CD4-positive, alpha-beta T cell treated with Interleukin-15 for 4 hours (primary cell): ENCODE measurements at places on chromosomes 12 and 14.
A peak's percentile ranks its signal among the peaks of the same experiment; 100 is the strongest.

DNA sequence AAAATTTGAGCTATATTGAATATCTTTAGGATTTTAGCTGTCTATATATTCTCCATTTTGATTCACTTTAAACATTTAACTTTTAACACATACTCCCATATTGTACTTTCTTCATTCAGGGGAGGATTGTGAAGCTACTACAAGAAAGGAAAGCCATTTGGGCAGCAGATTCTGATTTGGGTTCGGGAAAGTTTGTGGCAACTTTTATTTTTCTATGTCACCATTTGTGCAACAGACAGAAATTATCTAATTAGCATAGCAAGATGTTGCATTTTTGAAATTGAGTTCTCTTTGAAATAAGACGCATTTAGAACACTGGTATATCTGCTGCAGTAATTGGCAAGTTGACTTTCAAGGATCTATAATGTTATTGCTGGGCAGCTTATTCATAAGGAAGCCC, 134.3 kb downstream of the KICS2 start:
- no peak for DNase-seq

DNA sequence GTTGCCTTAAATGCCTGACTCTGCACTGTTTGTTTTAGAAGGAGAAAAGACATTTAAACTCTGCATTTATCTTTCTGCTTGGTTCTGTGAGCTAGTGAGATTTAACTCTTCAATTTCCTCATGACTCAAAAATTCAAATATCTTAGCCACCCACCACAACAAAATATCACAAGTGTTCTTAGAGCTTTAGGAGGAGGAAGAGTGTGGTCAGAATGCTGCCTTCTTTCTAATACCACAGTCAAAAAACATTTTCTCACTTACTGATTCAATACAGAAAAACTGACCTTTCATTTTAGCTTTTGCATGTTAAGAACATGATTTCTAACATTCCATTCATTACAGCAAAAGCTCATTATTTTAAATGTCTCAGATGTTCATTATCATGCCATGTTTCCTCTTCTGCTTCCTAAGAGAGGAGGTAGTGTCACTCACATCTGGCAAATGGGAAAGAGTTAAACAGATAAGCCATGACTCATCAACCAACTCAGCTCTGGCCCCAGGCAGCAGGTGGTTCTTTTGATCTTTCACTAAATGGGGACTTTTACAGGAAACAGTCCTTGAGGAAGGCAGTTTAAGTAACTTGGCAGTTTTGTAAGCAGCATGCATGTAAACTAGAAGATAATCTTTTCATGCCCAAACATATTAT, 56.4 kb upstream of the RNU6-8 start:
- no peak for DNase-seq

- DNase-seq = no peak
These were observed 287 bp upstream of the SLC2A13 start for GRCh38 chr12:40106202-40106533.

DNA sequence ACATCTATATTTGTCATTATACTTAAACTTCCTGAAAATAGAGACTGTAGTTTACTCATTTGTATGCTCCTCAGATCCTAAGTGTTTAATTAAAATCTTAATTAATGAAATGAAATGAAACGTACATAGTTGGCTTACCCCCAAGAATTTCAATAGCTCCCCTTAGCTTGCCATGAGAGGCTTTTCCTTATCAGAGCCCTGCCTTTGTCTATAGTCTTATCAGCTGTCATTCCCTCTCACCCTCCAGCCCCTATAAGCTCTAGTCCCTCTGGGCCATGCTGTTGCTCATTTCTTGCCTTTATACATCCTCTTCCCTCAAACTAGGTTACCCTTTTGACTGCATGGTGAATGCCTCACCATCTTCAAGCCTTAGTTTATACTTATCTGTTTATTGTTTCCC, 1.1 kb upstream of the RTRAF start:
- no peak for DNase-seq

GRCh38 chr12:113039911-113040445, 16.6 kb upstream of the DTX1 start:
- DNase-seq = no peak

- no peak for DNase-seq
These were observed 27.2 kb upstream of the PTPRB start for GRCh38 chr12:70664465-70664881.

GRCh38 chr12:17214929-17215328, 609.0 kb upstream of the LMO3 start:
- no peak for DNase-seq

- no peak for DNase-seq
These were observed 8.9 kb downstream of the ARL6IP4 start for GRCh38 chr12:122989225-122989839.

- no peak for DNase-seq
These were observed 333.9 kb downstream of the ZFP36L1 start for GRCh38 chr14:68458840-68459469.

- no peak for DNase-seq
These were observed 153.4 kb downstream of the DPF3 start for GRCh38 chr14:72740504-72740961.

DNA sequence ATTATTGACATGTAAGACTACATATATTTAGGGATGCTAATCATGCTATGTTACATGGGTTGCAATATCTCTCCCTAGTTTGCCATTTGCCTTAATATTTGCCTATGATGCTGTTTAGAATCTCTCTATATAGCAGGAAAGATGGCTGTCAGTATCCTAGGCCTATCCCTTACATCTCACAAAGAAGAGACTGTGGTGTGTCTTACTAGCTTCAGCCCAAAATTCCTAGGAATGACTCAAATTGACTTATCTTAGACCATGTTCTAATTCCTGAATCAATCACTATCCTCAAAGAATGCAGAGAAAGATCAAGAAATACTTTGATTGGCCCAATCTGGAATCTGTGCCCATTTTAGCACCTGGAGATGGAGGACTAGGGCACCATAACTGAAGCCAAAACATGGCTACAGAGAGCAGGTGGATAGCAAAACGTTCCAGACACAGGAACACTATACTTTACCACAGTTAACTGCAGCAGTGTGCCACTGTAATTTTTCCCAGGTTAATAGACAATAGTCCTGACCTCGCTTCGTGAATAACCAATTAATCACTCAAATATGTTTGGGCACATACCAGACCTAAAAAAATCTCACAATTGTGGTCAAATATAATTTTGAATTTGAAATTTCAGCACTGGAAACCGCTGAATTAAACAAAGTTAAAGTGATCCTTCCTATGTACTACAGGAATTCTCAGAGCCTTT, 32.7 kb upstream of the GLIPR1 start:
- DNase-seq = no peak

- no peak for DNase-seq
These were observed 93.8 kb upstream of the ALX1 start for GRCh38 chr12:85186236-85186635.

GRCh38 chr14:53019406-53019805, 68.6 kb upstream of the FERMT2 start:
- DNase-seq = no peak

DNA sequence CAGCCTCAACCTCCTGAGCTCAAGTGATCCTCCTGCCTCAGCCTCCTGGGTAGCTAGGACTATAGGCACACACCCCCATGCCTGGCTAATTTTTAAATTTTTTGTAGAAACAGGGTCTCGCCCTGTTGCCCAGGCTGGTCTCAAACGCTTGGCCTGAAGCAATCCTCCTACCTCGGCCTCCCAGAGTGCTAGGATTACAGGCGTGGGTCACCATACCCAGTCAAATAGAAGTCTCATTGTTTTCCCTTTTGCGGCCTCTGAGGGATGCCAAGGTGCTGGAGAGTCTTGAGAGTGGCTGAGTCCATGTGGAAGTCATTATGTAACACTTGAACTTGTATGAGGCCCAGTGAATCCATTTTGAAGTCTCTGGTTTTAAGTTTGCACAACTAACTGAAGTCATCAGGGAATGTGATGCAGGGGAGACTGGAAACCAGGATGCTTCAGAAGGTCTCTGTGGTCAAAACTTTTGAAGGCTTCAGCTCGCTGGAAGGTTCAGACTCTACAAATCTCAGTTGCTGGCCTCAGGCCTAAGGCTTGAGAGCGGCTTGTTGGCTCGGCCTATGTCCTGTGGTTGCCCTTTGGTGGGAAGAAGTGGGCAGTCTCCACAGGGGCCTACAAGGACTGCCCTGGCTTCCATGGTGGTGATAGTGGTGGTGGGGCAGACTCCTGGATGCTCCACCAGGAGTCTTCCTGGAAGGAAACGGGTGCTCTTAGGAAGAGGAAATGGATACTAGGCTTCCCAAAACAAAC, 29.2 kb downstream of the GALNT16 start:
- no peak for DNase-seq

GRCh38 chr14:30355431-30355913, 203.5 kb upstream of the G2E3 start:
- no peak for DNase-seq

DNA sequence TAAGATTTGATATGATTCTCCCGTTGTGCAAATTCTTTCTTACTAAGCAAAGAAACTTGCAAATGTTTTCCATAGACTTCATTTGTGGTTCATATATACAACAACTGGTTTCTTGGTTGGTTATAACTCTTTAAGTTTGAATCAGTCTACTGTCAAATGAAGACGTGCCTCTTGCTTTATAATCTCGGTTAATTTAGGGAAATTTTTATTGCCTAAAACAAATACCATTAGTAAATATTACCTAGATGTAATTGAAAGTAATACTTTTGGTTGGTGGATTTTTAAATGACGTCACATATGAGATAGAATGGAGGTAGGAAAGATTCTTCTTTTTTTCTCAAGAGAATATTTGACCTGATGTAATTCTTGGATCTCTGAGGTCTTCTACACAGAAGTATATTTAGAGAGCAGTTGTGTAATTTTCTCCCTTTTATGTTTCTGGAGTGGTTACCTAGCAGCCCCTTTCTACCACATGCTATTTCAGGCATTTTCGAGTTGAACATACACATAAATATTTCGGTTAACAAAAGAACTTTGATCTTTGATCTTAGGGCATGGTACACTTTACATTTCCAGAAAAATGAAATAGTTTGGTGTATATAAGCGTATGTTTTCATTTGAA, 1.7 kb downstream of the ATF7IP start:
- DNase-seq = peak; percentile 67

DNA sequence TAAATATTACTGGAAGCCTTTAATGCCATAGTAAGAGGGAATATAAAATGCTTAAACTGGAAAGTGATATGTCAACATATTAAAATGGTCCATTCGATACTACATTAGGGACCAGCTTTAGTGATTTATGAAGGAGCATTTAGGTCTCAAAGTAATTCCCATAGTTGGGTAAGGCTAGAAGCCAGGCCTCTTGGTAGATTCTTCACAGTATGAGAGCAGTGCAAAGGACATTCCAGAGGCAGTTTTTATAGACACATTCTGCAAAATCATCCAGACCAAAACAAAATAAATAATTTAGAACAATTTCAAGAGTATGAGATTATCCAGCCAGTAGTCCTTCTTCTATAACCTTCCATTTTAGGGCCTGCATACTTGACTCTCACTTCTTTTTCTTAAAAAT, 142.6 kb upstream of the PDZRN4 start:
- DNase-seq = no peak

- DNase-seq = no peak
These were observed 199.2 kb downstream of the MSRB3 start for GRCh38 chr12:65477721-65478120.

DNA sequence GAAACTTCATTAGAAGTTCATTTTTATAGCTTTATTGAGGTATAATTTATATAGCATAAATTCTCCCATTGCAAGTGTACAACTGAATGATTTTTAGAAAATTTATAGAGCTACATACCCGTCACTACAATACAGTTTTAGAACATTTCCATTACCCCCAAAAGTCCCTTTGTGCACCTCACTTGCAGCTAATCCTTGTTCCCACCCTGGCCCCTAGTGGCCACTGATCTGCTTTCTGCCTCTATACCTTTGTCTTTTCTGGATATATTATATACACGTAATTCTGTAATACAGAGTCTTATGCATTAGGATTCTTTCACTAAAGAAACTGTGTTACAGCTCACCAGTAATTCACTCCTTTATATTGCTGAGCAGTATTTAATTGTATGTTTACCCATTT, 145.1 kb upstream of the DIO2 start:
- no peak for DNase-seq

DNA sequence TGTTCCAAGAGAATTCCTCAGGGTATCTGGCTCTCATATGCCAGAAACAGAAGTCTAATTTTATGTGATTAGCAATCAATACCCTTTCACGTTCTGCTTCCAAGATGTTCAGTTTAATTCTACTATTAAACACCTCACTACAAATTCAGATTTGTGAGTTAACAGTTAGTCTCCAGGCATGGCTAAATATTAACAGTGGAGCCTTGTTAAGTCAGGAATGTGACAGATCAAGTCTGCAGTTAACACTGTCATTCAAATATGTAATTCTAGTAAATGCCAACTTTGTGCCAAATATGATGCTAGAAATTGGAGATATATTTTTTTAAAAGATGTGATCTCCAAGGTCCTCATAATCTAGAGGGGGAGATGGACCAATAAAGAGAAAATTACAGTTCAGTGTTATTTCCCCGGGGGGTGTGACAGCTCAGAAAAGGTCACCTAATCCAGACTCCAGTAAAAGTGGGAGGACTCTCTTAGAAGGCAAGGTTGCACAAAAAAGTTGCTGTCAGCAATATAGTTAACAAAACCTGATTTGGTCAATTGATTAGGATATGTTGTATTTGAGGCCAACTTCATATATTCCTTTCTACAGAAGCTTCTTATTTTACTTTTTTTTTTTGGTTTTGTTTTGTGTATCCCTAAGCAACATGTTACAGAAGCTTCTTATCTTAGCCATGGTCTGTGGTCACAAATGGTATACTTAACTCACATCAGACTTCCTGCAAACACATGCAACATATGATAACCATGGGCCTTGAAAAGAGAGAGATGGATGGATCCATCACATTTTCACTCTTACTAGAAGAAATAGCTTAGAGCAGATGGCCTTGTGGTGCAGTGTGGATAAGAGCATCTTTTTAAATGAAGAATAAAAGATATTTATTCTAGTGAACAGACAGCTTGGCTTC, 18.4 kb upstream of the RNU6-7 start:
- DNase-seq = no peak

GRCh38 chr12:49636979-49637755, 13.8 kb downstream of the PRPF40B start:
- peak; percentile 62 for DNase-seq

DNA sequence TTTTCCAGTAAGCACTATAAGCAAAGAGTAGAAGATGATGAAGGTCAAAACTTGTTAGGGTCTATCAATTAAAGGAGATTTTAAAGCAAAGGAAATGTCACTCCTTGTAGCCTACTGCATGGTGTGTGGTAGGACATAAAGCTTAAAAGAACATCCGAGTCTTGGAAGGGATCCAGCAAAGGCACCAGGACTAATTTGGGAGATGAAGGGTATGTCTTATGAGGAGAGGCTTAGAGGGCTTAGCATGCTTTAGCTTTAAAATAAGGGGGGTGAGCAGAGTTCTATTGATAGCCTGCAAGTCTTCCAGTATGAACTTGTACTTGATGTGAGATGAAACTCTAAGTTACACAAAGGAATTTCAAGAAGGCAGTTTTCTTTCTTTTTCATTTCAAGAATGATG, 11.8 kb upstream of the MYBPC1 start:
- DNase-seq = no peak

GRCh38 chr12:93521225-93522080, 51.0 kb upstream of the SOCS2 start:
- no peak for DNase-seq
